ENCODE measurements at places on chromosomes 1 and 21. TPM values are rescaled to one million over a fixed set of nuclear protein-coding genes. Genes with fewer than 3 reads are reported as not detected.

The AMY1B gene
- not detected for polyA plus RNA-seq

The PTCH2 gene
- 0.56 TPM for polyA plus RNA-seq

The HSF2BP gene
- 0.19 TPM for polyA plus RNA-seq

The RGS1 gene
- polyA plus RNA-seq: 24.0 TPM

The SNRPE gene
- 150 TPM for polyA plus RNA-seq

The BCL10 gene
- 14.4 TPM for polyA plus RNA-seq

The AKNAD1 gene
- 0.11 TPM for polyA plus RNA-seq

The RGSL1 gene
- not detected for polyA plus RNA-seq

The ALPL gene
- polyA plus RNA-seq: 27.3 TPM

The DAB1 gene
- polyA plus RNA-seq: 0.26 TPM

The TSTD1 gene
- polyA plus RNA-seq: 94.2 TPM

The ITGB2 gene
- polyA plus RNA-seq: 332 TPM

The HES4 gene
- polyA plus RNA-seq: 20.8 TPM

The C1orf87 gene
- polyA plus RNA-seq: not detected

The TGFB2 gene
- 0.65 TPM for polyA plus RNA-seq

DNA sequence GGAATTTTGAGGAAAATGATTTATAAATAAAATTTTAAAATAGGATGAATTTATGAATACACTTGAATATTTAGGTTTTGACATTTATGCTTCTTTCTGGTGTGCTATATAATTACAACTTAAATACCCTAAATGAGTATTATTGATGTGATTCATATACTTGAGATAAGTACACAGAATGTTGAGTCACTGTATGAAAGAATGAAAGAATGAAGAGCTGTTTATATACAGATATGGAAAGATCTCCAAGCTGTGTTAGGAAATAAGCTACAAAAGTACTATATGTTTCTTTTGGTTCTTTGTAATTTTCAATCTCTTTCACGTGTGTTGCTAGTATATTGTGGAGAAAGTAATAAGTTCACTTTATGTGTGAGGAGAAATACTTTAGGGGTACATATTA lies 147.2 kb downstream of the RASAL2 start:
- no peak for DNase-seq

DNA sequence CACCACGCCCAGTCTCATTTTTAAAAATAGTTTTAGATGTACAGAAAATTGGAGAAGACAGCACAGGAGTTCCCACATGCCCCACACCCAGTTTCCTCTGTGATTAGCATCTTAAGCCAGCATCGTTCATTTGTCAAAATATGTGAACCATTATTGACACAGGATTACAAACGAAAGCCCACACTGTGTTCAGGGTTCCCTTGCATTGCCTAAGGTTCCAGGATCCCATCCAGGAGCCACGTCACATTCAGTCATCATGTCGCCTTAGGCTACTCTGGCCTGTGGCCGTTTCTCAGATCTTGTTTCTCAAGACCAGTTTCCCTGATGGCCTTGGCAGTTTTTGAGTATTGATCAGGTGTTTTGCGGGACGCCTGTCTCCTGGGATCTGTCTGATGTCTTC lies 34.7 kb upstream of the TNFRSF1B start:
- DNase-seq: peak; percentile 36

GRCh38 chr1:93143136-93143535 lies 37.1 kb downstream of the TMED5 start:
- DNase-seq: no peak

GRCh38 chr1:36177589-36178431 lies 21.9 kb downstream of the MAP7D1 start:
- no peak for DNase-seq

GRCh38 chr1:183353597-183353996 lies 64.6 kb downstream of the NMNAT2 start:
- no peak for DNase-seq

DNA sequence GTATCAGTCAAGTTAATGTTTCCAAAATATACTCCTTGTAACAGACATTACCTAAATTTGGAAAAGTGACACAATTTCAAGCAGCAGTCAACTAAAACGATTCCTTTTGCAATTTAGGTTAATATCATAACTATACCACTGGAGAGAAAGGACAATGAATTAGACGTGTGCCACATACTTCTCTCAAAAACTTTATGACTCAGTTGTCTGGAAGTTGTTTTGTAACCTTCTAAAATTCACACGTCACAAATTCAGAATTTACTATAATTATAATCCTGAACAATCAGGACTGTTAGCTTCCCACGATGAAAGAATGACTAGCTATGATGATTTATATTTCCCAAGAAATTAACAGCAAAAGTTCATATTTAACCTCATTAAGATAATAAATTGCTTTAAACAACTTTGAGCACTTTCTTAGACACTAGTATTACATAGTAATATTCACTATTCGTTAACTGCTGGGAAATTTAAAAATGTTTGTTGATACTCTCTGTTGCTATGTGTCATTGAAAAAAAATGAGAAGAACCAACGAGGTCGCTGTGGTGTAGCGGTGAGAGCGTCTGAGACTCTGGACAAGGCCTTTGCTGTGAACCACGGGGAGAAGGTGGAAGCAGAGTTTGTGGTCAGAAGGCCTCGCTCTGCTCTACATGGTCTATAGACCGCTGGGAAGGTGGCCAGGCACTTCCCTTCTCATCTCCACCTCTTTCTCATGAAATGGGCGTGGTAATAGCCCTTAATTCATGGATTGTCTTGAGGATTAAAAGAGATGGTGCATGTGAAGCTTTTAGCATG lies 27.9 kb upstream of the BATF3 start:
- no peak for DNase-seq

DNA sequence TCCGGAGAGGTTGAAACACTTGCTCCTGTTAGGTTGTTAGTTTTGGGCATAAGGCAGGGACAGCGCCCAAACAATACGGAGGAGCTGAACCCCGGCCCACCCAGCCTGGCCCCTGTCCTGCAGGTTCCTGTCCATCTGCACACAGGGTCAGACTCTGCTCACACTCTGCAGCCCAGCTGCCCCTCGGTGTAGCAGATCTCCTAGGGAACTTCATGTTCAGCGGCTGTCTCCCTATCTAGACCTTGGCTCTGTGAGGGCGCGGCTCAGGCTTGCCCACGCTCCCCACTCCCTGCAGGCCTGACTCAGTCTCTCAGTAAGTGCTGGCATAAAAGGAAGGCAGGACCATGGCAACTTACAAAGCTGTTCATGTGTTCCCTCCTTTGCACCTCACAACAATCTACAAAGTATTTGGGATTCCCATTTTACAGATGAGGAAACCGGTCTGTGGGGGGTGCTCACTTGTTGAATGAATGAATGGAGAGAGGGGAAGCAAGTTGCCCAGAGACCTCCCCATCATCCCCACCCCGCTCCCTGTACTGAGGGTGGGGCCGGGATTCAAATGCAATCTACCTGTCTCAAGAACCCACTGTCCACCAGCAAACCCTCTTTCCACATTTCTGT lies 26.2 kb downstream of the ACOT11 start:
- peak; percentile 55 for DNase-seq

DNA sequence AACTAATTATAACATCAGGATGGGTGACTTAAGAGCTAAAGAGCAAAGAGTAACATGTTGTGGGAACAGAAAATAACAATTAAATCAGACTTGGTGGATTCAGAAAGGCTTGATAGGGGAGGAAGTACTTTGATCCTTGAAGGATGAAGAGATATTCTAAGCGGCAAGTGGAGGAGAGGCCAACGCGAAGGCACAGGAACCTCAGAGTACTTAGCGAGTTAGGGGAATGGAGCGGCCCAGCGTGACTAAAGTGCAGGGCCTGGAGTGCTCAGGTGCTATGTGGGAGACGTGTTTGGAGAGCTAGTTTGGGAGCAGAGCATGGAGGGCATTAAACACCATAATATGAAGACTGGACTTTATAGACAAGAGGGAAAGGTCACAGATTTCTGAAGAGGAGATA lies 64.3 kb downstream of the ADCY10 start:
- no peak for DNase-seq

GRCh38 chr1:32611859-32612188 lies 38.5 kb downstream of the ZBTB8OS start:
- DNase-seq: no peak

DNA sequence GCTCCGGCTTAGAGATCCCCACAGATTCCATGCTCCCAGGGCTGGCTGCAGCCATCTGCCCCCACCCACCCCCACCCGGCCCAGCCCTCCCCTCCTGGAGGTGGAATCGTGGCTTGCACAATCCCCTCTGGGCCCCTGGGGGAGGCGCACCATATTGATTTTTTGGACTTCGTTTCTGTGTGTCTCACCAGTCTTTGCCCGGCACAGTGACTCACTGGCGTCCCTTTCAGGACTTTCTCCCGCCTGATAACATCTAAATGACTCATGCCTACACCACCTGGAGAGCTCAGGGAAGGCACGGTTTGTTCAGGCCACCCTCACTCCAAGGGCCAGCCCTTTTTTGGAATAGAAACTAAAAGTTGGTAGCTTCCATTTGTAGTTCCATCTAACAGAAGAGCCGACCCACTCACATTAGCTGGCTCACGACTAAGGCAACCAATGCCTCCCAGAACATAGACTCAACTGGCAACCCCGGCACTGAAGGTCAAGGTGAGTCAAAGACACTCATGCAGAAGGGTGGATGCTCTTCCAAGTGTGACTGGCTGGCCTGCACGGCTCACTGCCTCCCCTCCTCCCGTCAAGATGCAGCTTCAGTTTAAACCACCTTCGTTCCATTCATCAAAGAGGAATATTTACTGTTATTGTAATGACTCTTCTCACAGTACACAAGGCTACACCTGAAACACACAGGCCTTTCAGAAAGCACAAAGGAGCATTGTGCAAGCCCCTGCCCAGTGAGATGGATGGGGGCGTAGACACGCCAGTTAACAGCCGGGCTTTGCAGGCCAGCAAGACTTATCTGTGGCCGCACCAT lies 18.1 kb upstream of the ETS2 start:
- DNase-seq: no peak

DNA sequence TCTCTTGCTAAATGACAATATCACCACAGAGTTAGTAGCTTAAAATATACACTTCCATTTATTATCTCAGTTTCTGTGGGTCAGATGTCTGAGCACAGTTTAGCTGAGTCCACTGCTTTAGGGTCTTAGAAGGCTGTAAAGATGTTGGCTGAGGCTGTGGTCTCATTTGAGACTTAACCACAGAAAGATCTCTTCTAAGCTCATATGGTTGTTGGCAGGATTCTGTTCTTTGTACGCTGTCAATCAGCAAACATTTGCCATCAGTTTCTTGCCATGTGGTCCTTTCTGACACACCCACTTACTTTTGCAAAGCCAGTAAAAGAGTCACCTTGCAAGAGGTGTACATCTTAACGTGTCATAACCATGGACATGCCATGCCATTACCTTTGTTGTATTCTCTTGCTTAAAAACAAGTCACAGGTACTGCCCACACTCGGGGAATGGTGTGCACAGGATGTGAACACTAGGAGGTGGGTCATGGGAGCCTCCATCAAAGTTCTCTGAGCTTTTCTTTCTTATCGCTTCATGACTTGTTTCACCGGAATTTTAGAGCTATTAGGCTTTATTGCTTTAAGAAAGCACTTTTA lies 18.7 kb downstream of the DYRK1A start:
- DNase-seq: no peak

DNA sequence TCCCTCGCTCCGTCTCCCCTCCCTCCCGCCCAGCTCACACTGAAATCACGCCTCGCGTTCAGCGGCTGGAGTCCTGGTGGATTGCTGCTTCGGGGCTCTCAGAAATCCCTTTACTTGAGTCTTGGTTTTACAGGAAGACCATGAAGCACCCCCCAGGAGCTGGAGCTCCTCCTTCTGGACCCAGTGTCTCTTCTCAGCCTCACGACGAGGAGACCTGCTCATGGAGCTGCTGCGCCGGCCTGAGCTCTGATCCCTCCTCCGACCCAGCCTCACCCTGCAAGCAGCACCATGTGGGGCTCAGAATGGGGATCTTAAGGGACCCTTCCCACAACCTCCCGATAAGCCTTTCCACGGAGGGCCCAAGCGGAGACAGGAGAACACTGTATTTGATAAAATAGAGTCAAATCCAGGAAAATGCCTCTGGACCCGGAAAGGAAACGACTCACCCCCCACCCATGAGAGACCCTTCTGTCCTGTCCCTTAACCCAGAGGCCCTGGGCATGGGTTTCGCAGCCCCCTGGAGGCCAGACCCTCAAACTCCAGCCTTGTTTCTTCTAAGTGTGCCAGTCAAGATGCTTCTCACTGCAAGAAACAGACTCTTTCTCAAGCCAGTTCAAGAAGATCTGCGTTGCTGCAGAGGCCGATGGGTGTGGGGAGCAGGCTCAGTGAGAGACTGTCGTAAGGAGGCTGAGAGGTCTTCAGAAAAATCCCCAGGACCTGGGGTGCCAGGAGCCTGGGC lies 26.1 kb downstream of the PDE9A start:
- DNase-seq: peak; percentile 47

DNA sequence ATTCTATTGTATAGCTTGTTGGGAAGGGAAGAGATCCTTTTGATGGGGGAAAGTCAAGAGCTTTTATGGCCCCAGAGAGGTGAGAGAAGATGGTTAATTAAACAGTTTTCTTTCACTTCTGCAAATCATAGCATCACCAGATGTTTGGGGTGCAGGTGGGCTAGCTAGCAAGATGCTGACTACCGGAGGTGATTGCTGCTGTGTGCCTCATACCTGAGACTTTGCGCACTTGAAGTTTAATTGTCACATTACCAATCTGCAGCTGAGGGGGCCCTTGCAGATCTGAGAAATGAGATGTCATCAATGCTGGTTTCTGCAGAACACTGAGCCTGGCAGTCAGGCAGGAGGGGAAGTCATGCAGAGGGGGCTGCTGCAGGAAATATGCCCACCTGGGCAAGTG lies 73.9 kb downstream of the SNRPE start:
- DNase-seq: no peak

GRCh38 chr1:165494949-165495857 lies 48.6 kb upstream of the LRRC52 start:
- no peak for DNase-seq

DNA sequence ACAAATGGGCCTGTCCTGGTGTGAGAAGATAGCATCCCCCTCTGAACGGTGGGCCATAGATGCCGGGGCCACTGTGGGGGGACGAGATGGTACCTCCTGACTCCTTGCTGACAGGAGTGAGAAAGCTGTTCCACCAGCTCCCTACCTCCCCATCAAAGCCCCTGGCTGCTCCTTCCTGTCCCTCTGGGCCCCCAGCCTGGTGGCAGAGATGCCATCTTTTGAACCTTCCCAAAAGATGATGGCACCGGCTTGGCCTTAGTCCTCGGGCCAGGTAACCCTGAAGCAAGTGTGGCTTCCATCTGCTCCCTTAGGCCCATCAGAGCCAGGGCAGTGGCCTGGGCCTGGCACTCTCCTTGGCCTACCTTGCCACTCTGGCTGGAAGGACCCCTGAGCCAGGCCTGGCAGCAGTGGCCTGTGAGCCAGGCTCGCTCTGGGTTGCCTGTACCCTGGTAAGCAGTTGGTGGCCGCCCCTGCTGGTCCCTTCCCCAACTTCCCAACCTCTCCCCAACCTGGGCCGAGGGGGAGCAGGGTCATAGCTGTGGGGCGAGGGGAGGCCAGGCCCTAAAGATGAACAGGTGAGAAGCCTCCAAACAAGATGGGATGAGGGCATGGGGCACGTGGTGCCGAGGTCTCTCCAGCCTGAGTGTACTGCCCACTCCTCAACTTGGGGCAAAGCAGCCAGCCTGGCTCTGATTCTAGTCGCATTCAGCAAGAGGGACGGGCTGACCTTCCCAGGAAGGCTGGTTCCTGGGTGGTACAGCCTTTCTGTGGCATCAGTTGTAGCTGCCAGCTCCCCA lies 34.7 kb downstream of the ZBTB17 start:
- DNase-seq: no peak

- peak; percentile 51 for DNase-seq
Observed at GRCh38 chr1:109892561-109893368, 17.9 kb upstream of the CSF1 start.

- no peak for DNase-seq
Observed at GRCh38 chr21:42250422-42251403, 31.8 kb downstream of the ABCG1 start.

GRCh38 chr21:18810136-18810535 lies 406.6 kb upstream of the TMPRSS15 start:
- no peak for DNase-seq

GRCh38 chr1:226983247-226983991 lies 43.3 kb downstream of the COQ8A start:
- DNase-seq: peak; percentile 71

Data from spleen (tissue), 13 donors.